ENCODE measurements at places on chromosomes 7 and 10. TPM values are rescaled to one million over a fixed set of nuclear protein-coding genes. Genes with fewer than 3 reads are reported as not detected.

ZNF425 gene
- 0.72 TPM for total RNA-seq

DNA sequence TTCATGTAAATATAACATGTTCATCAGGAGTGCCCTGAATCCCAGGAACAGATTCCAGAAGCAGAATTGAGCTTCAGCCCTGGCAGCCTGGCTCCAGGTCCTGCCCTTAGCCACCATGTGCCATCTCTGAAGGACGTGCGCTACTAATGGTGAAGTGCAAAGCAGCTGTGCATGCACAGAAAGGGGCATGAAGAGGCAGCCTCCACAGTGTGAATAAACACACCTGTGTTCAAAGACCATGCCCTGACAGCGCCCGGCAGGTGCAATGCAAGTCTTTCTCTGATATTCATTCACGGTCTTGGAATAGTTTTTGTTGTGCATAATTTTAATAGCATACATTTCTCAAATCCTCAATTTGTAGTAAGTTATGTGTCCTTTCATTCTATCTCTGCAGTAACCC is 250.4 kb upstream of the TCERG1L start:
- no peak for DNase-seq

DNA sequence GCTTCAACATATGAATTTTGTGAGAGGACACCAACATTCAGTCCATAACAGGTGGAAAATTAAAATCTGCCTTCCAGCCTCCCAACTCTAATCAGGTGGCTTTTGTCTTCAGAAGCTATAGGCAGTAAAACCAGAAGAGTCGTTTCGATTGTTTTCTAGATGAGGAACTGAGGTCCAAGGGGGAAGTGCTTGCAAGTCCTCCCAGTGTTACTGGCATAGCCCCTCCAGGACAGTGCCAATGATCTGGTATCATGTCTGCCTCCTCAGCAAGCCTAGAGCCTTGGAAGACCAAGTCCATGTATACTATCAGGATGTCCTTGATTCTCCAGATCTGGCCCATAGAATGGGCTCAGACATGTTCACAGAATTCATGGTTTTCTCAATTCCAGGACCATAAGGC is 16.9 kb downstream of the CYP26A1 start:
- no peak for DNase-seq

- no peak for DNase-seq
These were observed 220 bp upstream of the ZKSCAN5 start for GRCh38 chr7:99504281-99504602.

DNA sequence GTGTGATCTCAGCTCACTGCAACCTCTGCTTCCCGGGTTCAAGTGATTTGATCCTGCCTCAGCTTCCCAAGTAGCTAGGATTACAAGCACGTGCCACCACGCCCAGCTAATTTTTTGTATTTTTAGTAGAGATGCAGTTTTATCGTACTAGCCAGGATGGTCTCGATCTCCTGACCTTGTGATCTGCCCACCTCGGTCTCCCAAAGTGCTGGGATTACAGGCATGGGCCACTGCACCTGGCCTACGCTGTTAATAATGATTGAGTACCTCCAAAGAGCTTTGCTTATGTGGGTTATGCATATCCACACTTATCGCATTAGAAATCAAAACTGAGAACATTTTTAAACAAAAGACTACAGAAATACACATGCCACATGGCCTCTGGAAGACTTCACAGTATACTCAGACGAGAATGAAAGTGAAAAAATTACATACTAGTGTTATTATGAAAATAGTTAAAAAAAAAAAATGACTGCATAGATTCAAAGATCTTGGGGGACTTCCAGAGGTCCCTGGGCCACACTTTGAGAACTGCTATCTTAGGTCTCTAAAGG is 25.4 kb downstream of the RPP38 start:
- DNase-seq: no peak

DNA sequence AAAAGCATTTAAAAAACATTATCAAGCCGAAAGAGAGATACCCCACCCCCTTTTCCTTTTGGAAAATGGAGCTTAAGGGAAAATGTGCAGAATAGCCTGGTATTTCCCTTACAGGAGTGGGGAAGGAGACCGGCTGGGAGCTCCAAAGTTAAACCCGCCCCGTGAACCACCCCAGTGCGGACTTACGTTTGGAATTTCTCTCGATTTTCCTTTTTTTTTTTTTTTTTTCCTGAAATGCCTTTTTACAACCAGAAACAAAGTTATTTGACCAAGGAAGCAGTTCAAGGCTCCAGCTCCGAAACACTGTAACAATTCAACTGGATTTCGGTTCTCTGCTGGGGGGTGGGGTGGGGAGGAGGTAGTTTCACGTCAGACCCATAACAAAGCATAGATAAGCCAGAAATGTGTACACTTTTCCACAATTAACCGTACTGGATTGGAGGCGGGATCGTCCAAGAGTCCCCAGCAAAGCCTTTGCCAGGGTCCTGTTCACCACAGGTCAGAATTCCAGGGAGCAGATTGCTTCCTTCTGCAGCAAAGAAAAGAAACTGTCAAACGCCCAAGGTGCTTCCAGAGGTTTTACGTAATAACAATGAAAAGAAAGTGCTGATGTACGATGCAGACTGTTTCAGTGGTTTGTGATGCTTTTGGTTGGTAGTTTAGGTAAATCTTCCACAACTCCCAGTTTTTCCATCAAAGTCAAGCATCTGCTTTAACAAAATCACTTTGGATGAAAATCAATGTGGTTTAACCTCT is 6.7 kb downstream of the SKIDA1 start:
- peak; percentile 36 for DNase-seq

SPDYE2 gene
- total RNA-seq: not detected

GRCh38 chr7:88826222-88826621 is 30.7 kb upstream of the TEX47 start:
- DNase-seq: no peak

CLDN3 gene
- total RNA-seq: not detected

- peak; percentile 51 for DNase-seq
These were observed 220.0 kb upstream of the KCND2 start for GRCh38 chr7:120052884-120053382.

GRCh38 chr7:76267107-76267893 is 35.2 kb upstream of the HSPB1 start:
- no peak for DNase-seq

DNA sequence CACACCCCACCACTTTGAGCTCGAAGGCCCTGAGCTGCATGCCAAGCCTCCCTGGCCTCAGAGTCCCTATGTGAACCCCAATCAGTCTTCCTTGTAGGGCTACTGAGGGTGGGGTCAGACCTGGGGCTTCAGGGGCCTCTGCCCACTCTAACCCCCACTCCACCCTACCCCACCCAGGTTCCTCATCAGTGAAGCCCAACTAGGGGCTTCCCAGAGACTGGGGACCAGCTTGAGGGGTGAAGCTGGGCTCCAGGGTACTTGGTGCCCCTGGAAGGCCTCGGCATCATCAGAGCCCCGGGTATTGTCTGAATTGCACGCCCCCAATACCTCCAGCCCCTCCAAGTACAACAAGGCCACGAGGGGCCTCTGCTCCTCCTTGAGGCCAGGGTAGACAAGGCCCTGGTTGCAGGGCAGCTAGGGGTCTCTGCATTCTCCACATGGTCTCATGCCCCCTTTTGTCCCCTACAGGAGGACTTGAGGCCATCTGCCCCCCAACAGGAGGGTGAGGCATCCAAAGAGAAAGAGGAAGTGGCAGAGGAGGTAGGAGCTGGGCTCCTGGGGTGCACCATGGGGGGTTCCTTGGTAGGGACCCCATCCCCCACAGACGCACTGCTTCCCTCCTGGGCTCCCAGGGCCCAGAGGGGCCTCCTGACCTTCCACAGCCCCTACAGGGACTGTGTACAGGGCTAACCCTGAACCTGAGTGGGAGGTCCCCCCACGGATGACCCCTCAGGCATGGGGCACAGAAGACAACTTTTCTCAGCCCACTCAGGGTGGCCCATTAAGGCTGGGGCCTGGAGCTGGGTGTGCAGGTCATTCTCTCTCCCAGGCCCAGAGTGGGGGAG is 4.0 kb downstream of the SNCG start:
- DNase-seq: no peak

NUDT13 gene
- 4.5 TPM for total RNA-seq

DNA sequence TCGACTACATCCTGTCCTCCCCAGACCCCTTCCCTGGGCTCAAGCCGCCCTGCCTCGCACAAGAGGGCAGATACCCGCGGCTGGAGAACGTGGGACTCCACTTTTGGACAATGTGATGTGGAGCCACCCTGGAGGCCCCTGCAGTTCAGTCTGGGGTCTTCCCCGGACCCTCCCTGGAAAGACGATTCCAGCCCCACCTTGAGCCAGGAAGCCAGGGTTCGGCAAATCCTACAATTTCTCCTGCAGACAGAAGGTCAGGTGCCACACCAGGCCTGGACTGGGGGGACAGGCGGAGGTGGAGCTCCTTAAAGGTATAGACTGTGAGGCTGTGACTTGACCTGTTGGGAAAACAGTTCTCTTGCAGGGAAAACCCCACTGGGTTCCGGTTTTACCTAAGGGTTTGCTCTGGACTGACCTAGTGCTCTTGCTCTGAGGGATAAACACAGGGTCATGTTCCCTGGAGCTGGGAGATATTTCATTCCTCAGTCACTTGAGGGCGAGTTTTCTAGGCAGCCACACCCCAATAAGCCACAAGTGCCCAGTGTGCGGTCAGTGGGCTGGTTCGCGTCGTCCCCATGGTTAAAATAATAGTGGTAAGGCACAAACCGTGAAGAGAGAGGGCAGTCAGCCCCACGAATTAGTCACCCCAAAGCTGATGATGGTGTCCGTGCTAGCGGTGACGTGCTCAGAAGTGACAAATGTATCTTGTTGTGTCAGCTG is 1.6 kb downstream of the FOXL3 start:
- no peak for DNase-seq

GRCh38 chr7:137342828-137343261 is 688 bp downstream of the PTN start:
- DNase-seq: no peak

- no peak for DNase-seq
These were observed 798 bp downstream of the BLNK start for GRCh38 chr10:96270571-96270970.

GLRX3 gene
- total RNA-seq: 64.8 TPM

- no peak for DNase-seq
These were observed 71.6 kb upstream of the CTTNBP2 start for GRCh38 chr7:117944886-117945285.

DNA sequence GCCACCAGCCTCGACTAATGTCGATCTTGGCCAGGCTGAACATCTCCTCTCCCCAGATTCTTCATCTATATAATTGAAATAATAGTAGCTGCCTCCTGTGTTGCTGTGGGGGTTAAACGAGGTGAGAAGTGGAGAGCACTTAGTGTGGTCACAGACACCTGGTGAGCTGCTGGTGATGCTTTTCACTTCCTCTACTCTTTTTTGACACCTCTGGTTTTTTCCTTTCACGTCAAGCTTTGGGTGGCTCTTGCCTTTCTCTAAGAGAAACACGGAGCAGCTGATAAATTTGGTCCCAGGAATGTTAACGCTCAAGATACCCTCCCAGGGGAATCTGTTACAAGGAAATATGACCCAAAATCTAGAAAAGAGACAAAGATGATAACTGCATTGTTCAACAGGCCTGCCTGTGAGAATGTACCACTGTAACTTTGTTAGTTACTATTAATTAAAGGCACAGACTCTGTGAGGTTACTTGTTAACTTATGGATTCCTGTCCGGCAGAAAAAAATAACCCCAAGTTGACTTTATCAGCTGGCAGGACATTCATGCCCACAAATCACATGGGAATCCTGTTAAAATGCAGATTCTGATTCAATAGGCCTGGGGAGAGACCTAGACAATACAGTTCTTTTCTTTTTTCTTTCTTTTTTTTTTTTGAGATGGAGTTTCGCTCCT is 9.5 kb upstream of the NPFFR1 start:
- no peak for DNase-seq
